ENCODE measurements at places on chromosomes 3 and 15.

DNA sequence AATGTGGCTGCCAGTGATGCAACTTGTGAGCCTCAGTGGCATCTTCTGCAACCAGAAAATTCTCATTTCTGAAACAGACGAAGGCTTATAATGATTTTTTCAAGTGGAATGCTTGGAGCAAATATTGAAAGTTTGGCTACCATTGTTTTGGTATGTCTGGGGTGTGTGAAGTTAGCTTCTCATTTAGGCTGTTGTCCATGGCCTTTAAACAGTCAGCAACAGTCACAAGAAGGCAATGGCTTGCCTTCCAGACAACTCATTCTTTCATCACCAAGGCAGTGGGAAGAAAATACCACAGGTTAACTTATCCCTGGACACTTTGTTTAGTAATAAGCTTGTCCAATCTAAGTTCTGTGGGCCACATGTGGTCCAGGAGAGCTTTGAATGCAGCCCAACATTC, 4.7 kb upstream of the BNC1 start:
- DNase-seq = no peak

DNA sequence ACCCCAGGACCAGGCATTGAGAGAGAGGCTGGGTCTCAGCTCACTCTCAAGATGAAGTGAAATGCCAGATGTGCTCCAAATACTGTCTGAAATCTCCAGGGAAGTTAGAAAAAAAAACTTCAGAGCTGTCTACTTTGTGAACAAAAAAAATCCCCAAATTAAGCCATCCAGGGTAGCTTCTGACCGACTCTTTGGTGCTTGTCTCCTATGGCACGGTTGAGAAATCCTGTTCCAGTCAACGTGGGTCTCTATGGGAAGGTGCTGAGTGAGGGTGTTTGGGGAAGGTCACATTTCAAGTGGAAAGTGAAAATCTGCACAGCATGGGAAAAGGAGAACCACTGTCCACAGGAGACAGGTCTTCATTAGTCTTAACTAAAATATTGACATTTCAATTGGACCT, 322.5 kb upstream of the CFAP20DC start:
- DNase-seq = no peak

DNA sequence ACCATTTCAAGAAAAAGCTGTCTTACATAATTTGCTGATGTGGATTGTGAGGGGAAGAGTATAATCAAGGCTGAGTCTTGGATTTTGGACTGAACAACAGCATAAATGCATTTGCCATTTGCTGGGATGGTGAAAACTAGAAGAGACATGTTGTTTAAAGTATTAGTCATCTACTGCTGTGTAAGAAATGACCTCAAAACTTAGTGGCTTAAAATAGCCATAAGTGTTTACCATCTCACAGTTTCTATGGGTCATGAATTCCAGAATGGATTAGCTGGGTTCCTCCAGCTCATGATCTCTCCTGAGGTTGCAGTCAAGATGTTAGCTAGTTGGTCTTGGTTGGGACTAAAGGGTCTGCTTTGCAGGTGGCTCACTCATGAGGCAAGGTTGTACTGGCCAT, 66.2 kb downstream of the SCN11A start:
- no peak for DNase-seq

DNA sequence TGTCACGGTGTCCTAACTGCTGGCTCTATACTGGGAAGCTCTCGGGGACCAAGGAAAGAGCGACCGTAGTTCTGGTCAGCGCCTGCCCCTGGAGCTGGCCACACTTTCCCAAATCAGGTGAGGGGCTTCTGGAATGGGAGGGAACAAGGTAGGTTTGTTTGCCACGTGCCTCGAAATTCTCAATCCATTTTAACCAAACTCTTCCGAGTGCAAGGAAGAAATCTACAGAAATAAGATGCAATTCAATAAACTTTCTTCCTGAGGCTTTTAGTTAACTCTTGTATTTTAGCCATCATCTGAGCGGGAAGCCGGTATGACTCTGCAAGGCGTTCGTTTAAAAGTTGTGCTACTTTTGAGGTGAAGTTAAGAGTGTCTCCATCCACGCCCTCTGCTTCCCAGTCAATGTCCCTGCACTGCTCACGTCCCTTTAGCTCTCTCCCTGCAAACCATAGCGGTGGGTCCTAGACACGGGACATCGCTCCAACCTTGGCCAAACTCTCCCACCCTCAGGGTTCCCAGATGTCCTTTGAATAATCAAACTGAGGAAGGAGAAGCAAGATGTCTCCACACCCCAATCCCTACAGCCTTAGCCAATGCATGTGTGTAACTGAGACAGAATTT, 597 bp downstream of the AGTR1 start:
- DNase-seq = no peak

DNA sequence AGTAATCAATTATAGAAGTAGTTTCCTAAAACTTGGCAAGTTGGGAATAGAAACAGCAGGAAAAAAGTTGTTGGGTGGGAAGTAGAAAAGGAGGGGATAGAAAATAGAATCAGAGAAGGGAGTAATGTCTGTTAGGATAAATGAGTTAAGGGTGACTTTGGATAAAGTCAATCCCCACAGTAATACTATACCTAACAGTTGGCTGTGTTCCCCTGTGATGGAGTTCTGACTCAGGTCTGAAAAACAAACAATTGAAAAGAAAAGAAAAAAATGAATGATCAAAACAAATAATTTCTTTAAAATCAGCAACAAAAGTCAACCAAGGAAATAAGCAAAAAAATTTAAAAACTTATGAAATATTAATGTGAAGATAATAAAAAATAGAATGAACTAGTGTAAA, 50.3 kb downstream of the EMC4 start:
- no peak for DNase-seq

GRCh38 chr3:13689373-13690260, 140.7 kb downstream of the FBLN2 start:
- DNase-seq = no peak

- no peak for DNase-seq
Measured at GRCh38 chr3:54792584-54792983, 135.3 kb downstream of the LRTM1 start.

GRCh38 chr3:107589454-107589853, 66.7 kb downstream of the BBX start:
- no peak for DNase-seq

- no peak for DNase-seq
Measured at GRCh38 chr3:150311156-150311555, 96.9 kb upstream of the TSC22D2 start.

GRCh38 chr15:100785181-100786138, 94.2 kb upstream of the ALDH1A3 start:
- DNase-seq = no peak
